Suppressor macrophage treated with lipopolysaccharide for 1 hour (primary cell): ENCODE measurements at places on chromosomes 3 and 15.

DNA sequence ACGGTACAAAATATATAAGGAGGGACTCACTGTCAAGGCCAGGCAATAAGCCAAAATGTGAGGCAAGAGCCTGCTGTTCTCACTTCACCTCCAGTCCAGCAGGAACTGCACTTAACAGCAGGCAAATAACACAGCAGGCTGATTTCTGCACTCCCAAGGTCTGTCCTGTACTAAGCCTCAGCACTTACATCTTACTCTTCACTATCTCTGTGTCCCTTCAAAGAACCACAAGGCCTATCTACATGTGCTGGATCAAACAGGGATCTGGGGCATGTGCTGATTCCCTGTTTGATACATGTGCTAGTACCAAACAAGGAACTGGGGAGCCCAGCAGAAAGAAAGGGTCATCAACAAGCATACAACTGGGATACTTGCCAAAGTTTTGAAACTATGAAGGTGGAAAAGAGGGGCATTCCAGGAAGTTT, 22.2 kb downstream of the UACA start:
- DNase-seq = peak; percentile 86

DNA sequence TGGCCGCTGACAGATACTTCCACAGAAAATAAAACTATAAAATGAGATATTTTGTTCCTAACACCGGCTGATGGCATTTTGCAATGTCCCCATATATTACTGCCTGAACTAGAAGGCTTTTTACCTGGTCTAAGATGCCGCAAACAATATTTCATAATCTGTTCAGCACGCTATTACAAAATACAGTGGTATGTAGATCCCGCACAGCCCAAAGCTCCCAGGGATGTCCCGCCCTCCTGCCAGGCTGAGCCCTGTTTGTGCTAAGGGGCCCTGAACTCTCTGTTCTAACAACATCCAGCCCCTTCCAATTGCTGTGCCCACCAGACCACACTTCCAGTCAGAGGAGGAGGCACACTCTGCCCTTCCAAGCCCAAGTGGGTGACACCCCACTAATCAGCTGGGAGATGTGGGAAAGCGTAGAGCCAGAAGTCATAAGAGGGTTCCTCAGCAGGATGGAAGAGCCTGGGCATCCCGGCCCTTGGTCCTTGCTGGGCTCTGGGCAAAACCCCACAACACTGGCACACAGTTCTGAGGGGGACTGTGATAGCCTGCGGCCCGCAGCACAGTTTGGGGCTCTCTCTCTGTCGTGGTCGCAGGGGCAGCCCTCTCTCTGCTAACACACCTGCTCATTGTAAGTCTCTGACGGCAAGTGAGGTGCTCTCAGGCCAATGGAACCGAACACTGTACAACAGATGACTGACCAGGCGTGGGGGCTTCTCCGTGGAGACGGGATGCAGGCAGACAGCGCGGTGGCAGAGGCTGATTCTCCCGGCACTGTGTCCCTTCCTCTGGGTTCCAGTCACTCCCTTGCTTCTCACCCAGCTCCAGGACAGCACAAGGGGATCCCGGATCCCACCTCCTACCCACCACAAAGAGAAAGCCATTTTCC, 55.2 kb downstream of the PCSK6 start:
- DNase-seq = no peak

DNA sequence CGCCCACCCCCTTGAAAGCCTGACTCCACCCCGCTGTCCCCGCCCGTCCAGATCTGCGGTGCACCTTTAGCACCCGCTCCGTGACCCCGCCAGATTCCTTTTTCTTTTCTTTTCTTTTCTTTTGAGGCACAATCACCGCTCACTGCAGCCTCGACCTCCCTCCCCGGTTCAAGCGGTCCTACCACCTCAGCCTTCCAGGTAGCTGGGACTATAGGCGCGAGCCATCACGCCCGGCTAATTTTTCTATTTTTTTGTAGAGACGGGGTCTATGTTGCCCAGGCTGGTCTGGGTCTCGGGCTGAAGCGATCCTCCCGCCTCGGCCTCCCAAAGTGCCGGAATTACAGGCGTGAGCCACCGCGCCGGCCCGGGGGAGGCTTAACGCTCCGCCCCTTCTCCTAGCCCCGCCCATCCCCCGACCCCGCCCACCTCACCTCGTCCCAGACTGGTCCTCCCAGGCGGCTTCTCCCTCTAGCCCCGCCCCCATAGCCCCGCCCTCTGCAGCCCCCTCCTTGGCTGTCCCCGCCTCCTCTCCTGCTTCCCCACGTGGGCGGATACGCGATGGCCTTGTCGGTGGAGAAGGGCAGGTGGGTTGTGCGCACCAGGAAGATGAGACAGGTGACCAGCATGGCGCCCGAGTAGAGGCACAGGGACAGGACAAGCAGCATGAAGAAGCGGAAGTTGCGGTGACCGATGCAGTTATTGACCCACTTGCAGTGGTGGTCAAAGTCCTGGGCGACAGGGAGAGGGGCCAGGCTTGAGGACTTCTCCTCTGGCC, 3.2 kb downstream of the ZDHHC19 start:
- peak; percentile 44 for DNase-seq

DNA sequence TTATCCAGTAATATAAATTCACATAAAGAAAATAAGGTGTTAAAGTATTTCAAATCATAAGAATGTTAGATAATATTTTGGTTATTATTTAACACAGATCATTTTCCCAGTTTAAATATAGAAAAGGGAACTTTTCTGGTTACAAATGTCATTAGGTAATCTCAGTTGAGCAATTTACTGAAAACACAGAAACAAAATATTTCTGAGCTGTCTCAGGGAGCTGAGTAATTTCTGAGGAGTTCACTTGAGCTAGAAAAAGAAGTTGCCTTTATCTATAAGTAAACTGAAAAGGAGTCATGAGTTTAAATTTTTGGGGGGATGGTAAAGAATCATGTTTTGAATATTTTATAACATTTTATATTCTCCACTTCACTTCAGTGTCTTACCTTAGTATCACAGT, 855.4 kb upstream of the ARPP21 start:
- DNase-seq = peak; percentile 83

GRCh38 chr15:25838871-25839195, 24.3 kb downstream of the ATP10A start:
- DNase-seq = no peak

DNA sequence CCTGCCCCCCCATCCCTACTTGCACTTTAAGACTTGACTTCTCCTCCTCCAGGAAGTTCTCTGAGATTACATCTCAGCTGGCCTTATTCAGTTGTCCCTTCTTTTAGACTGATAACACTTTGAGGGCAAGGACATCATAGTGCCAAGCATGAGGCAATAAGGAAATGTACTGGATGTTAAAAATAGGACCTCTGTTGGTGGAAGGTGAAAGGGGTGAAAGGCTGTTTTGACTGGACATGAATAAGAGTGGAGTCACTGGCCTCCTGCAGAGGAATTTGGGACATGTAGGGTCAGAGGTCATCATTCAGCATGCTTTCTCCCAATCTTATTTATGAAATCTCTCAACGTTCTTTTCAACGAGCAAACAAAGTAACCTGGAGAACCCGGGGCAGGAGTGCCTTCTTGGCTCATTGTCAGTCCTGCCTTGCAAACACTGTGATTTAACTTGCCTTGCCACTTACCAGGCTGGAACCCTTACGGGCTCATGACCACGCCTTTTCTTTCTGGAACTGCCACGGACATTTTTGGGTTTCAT, 38.6 kb downstream of the TRIM71 start:
- DNase-seq = no peak

- DNase-seq = peak; percentile 34
Measured at GRCh38 chr3:183944775-183945174, 60.1 kb upstream of the PARL start.

GRCh38 chr3:112649478-112649735, 8.5 kb upstream of the CCDC80 start:
- no peak for DNase-seq

GRCh38 chr3:66552846-66553245, 52.0 kb upstream of the LRIG1 start:
- DNase-seq = no peak

- DNase-seq = peak; percentile 67
Measured at GRCh38 chr3:177050501-177051237, 146.6 kb downstream of the TBL1XR1 start.

GRCh38 chr3:165653130-165653778, 184.0 kb downstream of the BCHE start:
- DNase-seq = no peak
